ENCODE measurements at places on chromosomes 13 and 19.
A peak's percentile ranks its signal among the peaks of the same experiment; 100 is the strongest.

- DNase-seq = no peak
Observed at GRCh38 chr13:74554569-74555275, 420.5 kb upstream of the KLF12 start.

- DNase-seq = no peak
Observed at GRCh38 chr19:16985403-16985802, 41.2 kb downstream of the CPAMD8 start.

DNA sequence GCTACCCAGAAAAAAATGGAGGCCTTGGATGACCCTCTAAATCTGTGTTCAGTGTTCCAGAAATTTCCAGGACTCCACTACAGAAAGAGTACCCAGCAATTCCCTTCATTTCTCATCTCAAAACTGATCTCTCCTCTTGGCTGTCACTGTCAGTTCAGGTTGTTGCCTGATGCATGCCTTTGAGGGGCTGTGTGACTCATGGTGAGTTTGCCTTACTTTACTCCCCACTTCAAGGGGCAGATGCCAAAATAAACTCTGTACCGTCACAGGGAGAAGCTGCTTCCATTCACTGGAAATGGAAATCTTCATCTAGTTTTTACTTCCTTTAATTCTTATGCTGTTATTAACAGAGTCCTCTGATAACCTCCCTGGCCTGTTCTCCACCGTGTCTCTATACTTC is 1075.0 kb downstream of the DIAPH3 start:
- DNase-seq = peak; percentile 78

DNA sequence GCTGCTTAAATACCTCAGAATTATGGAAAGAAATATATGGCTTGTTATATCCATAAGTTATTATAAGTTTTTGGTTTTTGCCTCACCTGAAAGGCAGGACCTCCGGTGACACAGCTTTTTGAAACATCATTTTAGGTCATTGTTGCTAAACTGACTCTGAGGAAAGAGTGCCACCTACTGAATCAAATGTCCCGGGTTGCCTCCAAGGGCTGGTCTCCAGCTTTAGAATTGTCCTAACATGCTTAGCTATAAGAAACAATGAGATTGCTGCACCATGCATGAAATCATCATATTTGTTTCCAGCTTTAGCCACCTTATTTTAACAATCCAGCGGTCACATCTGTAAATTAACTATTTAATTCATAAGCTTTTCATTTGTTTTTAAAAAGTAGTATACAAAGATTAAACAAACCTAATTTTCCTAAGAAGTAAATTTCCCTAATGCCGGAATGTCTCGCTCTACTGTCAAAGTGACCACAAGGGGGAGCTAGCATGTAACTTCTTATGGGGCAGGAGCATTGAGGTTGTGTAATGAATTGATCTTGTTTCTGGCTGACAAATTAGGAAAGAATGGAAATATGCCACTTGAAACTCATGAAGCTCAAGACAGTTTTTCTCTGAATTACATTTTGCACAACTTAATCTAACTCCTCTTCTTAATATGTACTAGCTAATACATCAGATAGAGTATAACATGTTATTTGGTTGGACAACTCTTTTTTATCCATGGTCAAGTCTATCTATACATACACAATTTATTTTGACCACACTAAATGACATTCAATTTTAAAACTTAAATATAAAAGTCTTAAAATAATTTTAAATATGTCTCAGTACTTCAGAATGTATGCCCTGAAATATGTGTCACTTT is 6.7 kb upstream of the PCDH17 start:
- DNase-seq = peak; percentile 41

GRCh38 chr19:38838208-38838985 is 6.8 kb upstream of the ECH1 start:
- no peak for DNase-seq

Data from IMR-90 (cell line).